ENCODE measurements at places on chromosomes 7 and 10.

DNA sequence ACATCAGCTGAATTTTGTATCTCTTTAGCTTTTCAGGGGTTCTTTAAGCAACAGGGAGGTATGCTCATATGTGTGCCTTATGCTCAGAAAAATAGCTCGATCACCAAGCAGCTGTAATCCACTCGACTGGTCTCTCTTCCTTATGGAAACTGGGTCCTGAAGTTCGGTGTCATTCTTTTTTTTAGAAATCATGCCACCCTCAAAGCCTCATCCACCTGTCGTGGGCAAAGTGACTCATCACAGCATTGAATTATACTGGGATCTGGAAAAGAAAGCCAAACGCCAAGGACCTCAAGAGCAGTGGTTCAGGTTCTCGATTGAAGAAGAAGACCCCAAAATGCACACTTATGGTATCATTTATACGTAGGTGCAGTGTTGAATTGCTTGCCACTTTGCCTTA, 83.6 kb downstream of the FANK1 start:
- DNase-seq: no peak

DNA sequence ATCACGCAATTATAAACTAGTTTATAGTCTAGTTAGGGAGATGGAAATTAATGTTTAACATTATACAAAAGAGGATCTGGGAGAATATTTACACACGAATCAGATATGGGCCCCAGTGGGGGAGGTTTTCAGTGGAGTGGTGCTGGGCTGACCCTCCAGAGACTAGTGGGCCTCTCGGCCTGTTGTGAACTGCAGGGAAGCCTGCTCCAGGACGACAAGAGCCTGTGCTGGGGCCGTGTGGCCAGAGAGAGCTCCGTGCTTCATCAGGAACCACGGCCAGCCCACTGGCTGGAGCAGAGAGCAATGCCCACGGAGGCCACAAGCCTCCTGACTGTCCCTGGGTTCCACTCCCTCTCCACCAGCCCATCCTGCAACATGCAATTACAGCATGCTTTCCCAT, 11.3 kb upstream of the ESYT2 start:
- DNase-seq: no peak

GRCh38 chr10:110279407-110279986, 25.2 kb downstream of the SMNDC1 start:
- peak; percentile 46 for DNase-seq

- no peak for DNase-seq
Measured at GRCh38 chr10:34609287-34609940, 205.7 kb downstream of the PARD3 start.

GRCh38 chr10:102508506-102508905, 4.7 kb downstream of the SUFU start:
- no peak for DNase-seq

DNA sequence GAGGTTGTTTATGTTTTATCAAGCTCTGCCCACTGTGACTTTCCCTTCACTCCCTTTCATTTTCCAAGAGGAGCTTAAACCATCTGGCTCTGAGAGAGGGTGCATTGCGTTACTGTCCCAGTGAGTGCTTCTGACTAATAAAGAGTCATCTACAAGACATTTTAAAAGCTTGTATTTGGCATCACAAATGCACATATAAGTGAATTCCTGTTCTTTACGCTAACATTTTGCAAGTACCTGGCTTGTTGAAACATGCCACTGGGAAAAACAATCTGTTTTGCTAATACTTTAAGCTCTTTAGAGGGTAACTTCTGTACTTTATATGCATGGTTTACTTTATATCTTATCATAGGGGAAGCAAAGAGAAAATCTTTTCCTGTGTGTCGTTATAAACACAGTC, 534.6 kb upstream of the POM121L12 start:
- DNase-seq: no peak

- no peak for DNase-seq
Measured at GRCh38 chr7:139109983-139110411, 477 bp upstream of the ZC3HAV1 start.

GRCh38 chr7:106609416-106609815, 51.5 kb downstream of the CCDC71L start:
- DNase-seq: no peak

DNA sequence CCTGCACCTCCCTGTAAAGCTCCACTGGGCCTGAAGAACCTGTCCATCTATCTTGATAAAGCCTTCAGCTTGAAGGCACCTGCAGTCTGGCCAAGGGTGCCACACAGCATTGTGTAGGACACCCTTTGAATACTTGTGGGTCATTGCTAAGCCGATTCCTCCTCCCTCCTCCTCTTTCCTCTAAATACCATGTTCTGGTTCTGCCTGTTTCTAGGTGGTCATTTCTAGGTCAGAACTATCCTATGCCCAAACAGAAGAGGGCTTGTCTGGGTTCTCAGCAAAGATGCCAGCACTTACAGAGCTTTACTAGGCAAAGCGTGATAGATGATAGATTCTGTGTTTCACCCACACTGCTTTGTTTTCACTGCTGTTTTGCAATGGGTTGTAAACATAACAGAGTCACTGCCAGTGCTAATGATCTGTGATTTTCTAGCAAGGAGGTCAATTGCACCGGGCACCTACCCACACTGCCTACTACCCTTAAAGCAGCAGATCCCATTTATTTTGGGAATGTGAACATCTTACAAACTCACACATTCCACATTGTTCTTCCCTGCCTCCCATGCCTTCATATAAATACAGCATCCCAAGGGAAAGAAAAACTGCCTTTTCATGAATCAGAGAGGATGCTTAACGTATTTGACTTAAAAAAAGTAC, 279.1 kb upstream of the PITRM1 start:
- DNase-seq: no peak

DNA sequence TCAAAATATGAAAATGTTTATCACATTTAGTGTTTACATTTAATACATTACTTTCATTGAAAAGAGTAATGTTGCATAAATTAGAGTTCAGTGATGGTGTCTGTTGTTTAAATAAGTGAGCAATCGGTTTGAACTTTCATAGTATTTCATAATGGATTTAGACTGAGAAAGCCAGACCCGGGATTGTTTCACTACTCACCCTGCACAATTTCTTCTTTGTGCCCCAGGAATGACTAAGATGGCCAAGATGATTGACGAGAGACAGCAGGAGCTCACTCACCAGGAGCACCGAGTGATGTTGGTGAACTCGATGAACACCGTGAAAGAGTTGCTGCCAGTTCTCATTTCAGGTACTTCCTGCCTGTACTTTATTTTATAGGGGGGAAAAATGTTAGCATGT, 74.6 kb downstream of the VCL start:
- no peak for DNase-seq

GRCh38 chr7:129952086-129952652, 591 bp downstream of the UBE2H start:
- DNase-seq: peak; percentile 54

DNA sequence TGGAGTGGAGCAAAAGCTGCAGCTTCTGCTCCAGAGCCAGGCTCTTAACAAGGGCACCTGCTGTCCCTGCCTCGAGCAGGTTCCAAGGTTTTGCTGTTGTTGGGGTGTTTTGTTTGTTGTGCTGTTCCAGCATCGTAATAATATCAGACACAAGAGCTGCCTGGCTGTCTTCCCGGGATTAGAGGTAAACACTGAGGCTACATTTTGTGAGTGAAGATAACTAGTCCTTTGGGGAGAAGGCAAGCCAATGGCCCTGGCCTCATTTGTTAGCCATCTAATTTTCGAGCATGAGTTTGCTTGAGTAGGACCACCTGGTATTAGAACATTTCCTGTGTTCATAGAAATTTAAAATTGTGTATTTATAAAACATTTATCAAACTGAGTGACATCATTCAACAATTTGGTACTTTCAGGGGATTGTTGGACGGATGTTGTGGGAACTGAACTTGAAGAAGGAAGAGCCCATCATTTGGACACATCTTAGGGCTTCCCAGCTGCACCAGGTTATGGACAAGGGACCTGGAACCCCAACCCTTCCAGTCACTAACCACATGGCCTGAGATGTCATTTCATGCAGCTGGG, 555.0 kb downstream of the TNS3 start:
- DNase-seq: no peak

DNA sequence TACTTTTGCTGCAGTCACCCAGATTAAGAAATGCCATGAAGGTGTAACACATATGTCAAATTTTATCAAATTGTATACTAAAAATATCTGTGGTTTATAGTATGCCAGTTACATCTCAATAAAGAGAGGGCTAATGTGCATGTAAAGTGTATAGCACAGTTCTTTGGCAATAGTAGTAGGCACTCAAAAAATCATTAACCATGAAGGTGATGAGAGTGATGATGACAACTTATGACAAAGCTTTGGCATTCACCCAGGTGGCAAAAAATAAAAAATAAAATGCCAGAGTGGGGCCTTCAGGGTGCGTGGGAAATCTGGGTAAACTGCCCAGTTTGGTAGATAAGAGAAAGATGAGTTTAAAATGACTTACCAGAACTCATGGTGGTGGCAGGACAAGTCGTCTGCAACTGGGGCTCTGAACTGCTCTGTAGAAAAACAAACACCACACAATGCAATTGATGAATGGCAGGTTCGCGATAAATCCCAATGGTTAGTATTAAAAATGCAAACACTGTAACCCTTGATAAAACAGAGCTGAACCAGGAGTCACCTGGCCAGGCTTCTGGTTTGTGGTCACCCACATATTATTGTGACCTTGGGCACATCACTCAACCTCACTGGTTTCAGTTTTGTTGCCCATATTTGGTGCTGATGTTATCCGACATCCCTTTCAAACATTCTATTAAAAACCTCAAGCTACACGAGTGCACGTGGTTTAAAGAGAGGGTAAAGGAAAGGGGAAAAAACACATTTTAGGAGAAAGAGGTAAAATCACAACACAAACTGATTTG, 120.2 kb downstream of the SORBS1 start:
- peak; percentile 21 for DNase-seq

- peak; percentile 82 for DNase-seq
Measured at GRCh38 chr7:1412322-1413261, 46.7 kb downstream of the MICALL2 start.

DNA sequence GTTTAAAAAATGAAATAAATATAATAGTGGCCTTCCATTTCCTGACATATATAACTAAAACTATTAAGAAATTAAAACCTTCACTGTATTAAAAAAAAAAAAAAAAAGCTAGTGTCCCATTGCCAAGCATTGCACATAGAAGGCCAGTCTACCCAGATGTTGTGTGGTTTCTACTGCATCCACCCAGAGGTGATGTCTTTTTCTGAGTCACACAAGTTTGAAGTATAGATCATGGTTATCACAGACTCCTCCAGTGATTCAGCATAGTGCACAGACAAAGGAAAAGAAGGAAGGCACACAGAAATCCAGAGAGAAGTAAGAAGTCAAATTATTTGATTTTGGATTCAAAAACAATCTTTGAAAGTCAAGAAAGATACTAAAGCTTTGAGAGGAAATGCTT, 429.0 kb downstream of the ETV1 start:
- no peak for DNase-seq

GRCh38 chr10:72248468-72249151, 25.1 kb upstream of the DDIT4 start:
- peak; percentile 80 for DNase-seq

- DNase-seq: no peak
Measured at GRCh38 chr10:100403734-100404133, 56.7 kb downstream of the SCD start.

- DNase-seq: no peak
Measured at GRCh38 chr10:75645704-75646103, 214.3 kb downstream of the LRMDA start.

- no peak for DNase-seq
Measured at GRCh38 chr7:107048783-107049418, 4.4 kb downstream of the PRKAR2B start.

- DNase-seq: no peak
Measured at GRCh38 chr7:155266440-155266839, 31.2 kb upstream of the INSIG1 start.

DNA sequence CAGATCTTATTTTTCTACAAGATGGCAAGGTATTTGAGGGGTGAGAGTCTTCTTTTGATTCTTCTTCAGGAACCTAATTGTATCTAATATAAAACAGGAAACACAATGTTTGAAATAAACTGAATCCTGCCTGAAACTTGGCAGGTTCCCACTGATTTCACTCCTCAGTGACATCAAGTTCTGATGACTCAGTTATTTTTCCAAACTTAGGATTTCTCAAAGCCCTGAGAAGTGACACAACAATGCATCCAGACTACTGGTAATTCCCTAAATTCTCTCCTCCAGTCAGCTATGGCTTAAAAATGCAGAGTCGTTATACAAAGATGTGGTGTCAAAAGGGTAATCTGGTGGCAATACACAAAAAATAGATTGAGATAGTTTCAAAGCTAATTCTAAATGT, 80.9 kb downstream of the ABLIM1 start:
- DNase-seq: no peak

GRCh38 chr7:101015626-101016025, 4.3 kb upstream of the MUC17 start:
- DNase-seq: no peak

- DNase-seq: no peak
Measured at GRCh38 chr10:96922978-96923948, 91.2 kb downstream of the LCOR start.

- no peak for DNase-seq
Measured at GRCh38 chr7:22601812-22602565, 102.0 kb upstream of the STEAP1B start.

GRCh38 chr7:96178581-96178980, 143.3 kb downstream of the SLC25A13 start:
- DNase-seq: no peak

- no peak for DNase-seq
Measured at GRCh38 chr7:84013616-84014240, 180.9 kb downstream of the SEMA3A start.

DNA sequence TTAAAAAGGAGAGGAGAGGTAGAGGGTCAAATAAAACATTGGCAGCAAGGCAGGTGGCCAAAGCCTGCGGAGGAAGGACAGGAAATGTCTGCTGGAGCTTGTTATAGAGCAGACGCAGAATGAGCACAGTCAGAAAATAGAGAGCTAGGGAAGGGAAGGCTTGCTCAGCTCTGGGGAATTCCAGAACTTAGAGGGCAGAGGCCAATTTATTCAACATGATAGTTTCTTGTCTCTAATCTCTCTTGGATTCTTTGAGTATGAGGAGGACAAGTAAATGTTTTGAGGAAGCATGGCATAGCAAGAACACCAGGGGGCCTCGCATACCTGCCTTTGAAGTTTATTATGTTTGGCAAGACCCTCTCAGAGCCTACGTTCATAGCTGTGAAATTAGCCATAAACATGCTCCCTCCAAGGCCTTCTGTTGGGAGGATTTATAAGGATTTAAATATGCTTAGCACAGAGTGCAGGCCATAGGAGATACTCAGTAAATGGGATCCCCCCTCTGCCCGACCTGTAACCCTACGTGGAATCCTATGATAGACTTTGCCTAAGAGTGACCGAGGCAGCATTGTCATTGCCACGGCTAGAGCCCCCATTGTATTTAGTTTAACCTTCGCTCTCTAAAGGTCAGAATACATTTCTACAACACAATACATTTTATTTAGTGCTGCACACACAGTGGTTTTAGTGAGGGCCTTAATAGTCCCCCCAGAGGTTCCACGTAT, 293.9 kb downstream of the CCDC3 start:
- DNase-seq: no peak

DNA sequence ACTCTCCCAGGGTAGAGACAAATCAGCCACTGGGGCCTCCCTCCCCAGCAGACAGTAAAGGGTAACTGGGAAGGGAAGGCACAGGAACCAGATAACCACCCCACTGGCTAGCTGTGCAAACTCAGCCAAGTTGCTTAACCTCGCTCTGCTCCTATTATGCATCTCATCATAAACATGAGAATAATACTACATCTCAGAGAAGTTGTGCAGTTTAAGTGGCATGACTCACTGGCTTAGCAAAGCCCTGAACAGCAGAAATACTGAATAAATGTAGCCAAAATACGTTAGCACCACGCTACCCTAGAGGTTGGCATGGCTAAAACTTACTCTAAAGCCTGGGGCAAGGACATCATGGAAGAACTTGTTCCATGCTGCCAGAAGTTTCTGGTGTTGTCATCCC, 128.1 kb upstream of the ANK3 start:
- no peak for DNase-seq

- no peak for DNase-seq
Measured at GRCh38 chr10:113087165-113088029, 137.3 kb downstream of the TCF7L2 start.

Data from immature natural killer cell (primary cell).